Omental fat pad (tissue), 4 donors: ENCODE measurements at places on chromosomes 13 and 19.

DNA sequence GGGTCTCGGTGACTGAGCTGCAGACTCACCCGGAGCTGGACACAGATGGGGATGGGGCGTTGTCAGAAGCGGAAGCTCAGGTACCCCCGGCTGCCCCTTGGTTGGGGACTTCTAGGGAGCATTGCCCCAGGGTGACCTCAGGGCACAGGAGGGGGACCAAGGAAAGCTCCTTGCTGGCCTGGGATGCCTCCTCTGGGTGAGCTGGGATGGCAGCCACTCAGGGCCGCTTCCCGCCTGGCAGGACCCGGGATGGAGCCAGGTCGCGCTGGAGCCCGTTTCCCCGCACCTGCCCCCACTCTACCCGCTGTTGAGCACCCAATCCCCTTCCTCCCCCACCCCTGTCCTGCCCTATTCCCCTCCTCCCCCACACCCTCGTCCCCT, 10.8 kb downstream of the PRKCSH start:
- DNase-seq: no peak

GRCh38 chr13:113756441-113757097, 2.5 kb upstream of the TMEM255B start:
- no peak for DNase-seq

GRCh38 chr13:112911285-112911701, 57.7 kb upstream of the MCF2L start:
- DNase-seq: no peak

- no peak for DNase-seq
These were observed 1399.5 kb downstream of the PCDH9 start for GRCh38 chr13:65830411-65831205.

GRCh38 chr13:37212826-37213225, 107.4 kb upstream of the CSNK1A1L start:
- DNase-seq: no peak

GRCh38 chr19:51568456-51568855, 2.6 kb upstream of the ZNF175 start:
- no peak for DNase-seq

DNA sequence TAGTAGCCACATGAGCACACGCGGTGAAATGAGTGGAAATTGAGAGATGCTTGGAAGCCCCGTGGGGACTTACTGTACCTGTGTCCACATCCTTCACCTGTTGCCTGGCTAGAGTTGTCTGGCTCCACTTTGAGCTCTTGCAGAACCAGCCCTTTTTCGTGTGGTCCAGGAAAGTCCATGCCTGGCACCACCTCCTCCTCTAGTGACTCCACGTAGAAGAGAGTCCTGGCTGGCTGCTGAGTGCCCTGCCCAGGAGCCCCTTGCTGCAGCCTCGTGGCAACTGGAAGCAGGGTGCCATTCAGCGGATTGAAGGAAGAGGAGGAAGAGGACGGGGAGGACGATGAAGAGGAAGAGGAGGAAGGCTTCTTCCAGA, 515 bp upstream of the ATXN8OS start:
- DNase-seq: no peak

- DNase-seq: no peak
These were observed 1.3 kb upstream of the A1BG start for GRCh38 chr19:58354478-58355030.

GRCh38 chr19:11236324-11237301, 2.8 kb upstream of the ANGPTL8 start:
- DNase-seq: no peak

- DNase-seq: no peak
These were observed 87.5 kb downstream of the ING1 start for GRCh38 chr13:110801044-110801443.

GRCh38 chr13:89457977-89458376, 1786.8 kb downstream of the SLITRK5 start:
- DNase-seq: no peak

DNA sequence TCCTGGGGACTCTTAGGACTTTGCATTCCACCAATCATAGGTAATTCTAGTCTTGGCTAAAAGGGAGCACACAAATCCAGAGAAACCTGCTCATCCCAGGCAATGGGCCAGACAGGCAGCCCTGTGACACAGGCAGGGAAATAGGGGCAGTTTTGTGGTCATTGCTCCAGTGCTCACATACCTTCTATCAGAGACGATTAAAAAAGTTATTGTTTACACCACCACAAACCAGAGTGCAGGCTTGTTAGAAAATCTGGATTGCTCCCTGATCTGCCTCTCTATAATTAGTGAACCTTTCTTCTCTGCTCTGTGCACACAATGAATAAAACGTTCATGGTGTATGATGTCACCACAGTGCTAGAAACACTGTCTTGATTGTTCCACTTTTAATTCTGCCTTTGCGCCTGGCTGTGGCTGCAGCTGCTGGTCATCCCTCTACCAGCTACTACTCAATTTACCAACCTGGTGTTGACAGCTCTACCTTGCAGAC, 121.6 kb upstream of the SPATA13 start:
- DNase-seq: no peak

DNA sequence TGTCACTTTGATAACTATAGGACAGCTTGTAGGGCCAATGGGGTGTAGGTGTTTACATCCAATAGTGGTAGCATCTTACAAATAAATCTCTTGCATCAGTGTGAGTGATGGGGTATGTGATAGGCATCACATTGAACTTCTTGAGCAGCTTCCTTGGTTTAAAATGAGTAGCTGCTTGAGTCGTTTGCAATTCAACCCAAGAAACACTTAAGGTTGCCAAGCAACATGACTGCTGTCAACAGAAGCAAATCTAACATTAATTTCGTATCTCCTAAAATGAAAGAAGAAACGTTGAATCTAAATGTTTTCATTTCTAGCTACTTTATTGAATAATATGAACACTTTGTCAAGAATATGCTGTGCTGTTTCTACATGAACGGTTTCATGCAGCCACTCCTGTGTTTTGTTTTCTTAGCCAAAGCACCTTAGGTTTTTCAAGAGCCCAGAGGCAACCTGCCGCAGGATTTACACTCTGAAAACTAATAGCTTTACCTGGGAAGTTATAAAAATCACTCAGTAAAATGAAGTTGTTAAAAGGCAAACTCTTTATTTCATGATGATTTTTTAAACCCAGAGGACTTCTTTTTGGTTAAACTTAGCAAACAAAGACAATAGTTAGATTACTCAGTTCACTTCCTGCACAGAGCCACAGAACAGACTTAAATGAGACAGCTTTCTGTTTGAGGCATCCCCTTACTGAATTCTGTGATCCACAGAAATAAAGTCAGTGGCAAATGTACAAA, 305.2 kb downstream of the MTUS2 start:
- no peak for DNase-seq

DNA sequence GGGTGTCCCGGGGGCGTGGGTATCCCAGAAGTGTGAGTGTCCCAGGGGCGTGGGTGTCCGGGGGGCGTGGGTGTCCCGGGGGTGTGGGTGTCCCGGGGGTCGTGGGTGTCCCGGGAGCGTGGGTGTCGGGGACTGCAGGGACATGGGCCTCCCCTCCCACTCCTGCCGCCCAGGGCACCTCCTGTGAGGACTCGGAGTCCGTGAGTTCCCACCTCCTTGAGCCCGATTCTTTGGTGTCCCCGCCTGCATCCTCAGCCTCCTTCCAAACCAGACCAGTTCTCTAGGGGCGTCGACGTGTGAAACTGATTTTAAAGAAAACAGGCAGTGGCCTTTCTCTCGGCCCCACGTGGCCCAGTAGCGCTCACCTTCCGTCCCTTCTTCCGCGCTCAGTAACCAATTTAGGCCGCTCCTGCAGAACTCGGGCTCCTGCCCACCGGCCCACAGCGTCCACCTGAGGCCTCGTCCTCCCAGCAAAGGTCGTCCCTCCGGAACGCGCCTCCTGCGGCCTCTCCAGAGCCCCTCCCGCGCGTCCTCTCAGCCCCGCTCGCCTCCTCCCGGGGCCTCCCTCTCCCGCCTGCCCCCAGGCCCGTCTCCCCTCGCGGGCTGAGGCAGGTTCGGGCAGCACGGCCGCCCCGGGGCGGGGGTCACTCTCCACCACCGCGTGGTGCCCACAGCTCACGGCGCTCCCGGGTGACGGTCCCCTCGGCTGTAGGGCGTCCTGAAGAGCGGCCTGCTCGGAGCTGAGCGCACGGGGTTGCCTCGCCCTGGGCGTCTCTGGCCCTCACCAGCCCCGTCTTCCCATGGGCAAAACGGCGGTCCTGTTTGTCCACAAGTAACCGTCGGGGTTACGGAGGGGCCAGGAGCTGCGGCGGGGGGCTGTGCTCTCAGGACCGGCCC, 3.8 kb downstream of the F7 start:
- no peak for DNase-seq

DNA sequence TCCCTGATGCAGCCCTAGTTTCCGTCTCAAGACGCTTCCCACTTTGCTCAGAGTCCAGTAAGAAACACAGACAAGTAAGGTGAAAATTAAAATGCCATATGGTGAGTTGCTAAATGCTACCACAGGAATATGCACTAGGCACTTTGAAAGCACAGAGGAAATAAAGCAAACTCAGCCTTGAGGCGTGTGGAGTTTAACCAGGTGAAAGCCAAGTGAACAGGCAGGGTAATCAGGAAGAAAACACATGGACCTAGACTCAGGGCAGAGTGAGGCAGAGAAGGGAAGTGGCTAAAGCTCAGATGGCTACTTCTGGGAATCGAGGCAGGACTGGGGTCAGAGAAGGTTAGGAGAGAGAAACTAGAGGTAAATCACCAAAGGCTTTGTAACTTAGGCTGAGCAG, 5.4 kb upstream of the UBL3 start:
- no peak for DNase-seq

GRCh38 chr13:24313439-24313838, 4.1 kb downstream of the C1QTNF9 start:
- no peak for DNase-seq

- no peak for DNase-seq
These were observed 24.1 kb upstream of the TRIM13 start for GRCh38 chr13:49972709-49973108.

DNA sequence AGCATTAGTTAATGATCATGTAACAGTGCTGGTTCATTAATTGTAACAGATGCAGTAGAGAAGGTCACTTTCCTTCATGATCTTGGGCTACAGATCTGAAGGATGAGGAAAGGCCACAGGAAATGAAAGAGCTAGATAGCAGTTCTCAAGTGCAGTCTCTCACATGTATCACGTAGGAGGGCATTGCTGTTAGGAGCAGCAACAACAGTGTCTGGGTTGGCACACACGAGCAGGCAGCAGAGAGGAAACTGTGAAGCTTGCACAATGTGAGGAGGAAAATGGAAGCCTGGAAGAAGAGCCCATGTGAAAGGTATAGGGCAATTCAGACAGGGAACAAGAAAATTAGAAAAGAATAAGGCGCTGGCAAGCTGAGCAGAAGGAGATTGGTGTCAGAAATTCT, 1741.5 kb downstream of the PCDH9 start:
- DNase-seq: no peak

- DNase-seq: no peak
These were observed 3.4 kb downstream of the IGFLR1 start for GRCh38 chr19:35738887-35739229.

GRCh38 chr19:11693505-11694499, 44.9 kb downstream of the ZNF823 start:
- DNase-seq: no peak

- DNase-seq: no peak
These were observed 10.4 kb upstream of the RASA3 start for GRCh38 chr13:114142640-114143490.

DNA sequence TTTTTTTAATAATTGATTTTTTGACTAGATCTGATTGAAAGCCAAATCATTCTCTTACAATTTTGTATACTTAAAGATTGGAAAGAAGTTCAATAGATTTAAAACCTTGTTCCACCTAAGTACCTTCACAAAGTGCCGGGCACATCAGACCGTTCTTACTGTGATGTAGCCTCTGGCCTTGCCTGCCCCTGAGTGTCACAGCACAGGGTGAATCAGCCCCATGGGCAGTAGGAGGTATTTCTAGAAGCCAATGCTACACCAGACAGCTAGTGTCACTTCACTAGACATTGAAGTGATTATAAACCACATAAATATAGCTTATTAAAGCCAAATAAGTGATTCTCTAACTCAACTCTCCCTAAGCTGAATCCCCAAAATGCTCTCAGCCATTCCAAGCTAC, 131.3 kb downstream of the LACC1 start:
- DNase-seq: no peak

- DNase-seq: no peak
These were observed 5.0 kb upstream of the GRIN3B start for GRCh38 chr19:995051-995827.

DNA sequence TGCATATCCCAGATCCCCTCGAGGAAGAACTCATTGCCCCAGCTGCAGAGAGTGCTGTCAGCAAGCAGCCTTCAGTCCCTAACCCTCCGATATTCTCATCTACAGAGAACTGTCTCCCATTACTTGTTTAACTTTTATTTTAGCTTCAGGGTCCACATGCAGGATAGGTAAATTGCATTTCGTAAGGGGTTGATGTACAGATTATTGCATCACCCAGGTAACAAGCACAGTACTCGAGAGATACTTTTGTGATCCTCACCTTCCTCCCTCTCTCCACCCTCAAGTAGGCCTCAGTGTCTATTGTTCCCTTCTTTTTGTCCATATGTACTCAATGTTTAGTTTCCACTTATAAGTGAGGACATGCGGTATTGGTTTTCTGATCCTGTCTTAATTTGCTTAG, 171.5 kb upstream of the IRS2 start:
- DNase-seq: no peak

DNA sequence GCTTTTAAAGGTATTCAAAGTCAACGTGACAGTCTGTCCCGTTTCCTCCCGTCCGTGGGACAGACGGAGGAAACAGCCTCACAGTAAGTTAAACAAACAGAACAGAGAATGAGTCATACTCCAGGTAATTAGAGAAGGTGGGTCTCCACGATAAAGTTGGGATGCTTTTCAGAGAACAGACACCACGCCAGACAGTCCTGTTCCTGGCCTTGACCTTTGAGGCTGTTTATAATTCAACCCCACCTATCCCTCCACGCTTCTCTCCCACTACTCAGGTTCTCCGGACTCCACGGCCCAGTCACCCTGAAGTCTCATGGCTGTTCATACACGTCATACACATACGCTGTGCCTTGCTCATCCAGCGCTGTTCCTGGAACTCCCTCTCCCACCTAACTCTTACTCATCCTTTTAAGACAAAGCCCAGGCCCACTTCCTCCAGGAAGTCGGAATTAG, 42.5 kb downstream of the ARHGEF18 start:
- DNase-seq: no peak

DNA sequence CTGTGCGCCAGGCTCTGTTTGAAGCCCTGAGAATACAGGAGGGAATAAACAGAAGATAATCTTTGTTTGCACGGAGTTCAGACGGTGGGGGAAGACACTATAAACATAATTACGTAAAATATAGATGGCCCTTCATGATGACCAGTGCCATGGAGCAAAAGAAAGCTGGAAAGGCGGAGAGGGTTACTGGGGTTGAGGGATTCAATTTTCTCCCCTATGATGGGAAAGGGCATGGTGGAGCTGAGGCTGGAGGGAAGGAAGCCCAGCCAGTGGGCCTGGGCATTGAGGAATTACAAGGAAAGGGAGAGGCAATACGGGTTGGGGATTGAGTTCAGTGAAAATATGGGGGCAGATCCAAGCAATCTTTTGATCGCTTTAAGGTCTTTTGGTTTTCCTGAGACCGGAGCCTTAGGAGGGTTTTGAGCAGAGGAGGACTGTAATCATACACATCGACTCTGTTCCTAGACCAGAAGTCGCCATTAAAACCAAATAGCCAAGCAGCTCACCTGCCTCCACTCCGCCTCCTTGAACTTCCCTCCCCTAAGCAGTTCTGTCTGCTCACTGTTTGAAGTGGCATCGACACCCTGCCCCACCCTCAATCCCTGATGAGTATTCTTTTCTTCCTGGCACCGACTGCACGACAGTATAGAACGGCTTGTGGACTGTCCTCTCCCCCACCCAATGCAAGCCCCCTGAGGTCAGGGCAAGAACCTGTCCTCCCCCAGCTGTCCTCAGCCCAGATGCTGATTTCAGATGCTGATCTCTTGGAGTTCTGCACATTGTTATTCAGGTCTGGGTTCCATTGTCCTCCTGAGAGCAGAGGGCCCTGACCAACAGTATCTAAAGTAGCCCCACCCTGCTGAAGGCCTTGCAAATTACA, 813 bp upstream of the ZNF296 start:
- DNase-seq: no peak
